ENCODE measurements at places on chromosomes 11 and 22.

GRCh38 chr11:78742430-78742829 is 167.8 kb upstream of the NARS2 start:
- peak; percentile 87 for DNase-seq

DNA sequence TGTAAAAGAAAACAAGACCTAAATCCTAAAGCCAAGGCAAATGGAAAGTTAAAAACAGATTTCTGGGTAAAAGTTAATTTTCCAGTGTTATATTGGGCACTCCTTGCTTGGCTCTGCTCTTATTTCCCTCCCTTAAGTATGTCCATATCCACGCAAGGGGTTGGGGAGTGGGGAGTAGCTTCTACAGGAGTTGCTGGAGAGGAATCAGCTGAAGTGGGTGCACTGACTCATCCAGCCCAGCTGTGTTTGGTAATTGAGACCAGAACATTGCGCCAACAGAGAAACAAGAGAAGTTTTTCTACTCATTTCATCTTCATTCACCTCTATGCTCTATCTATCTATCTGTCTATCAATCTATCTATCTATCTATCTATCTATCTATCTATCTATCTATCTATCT is 298.4 kb upstream of the PDGFD start:
- no peak for DNase-seq

DNA sequence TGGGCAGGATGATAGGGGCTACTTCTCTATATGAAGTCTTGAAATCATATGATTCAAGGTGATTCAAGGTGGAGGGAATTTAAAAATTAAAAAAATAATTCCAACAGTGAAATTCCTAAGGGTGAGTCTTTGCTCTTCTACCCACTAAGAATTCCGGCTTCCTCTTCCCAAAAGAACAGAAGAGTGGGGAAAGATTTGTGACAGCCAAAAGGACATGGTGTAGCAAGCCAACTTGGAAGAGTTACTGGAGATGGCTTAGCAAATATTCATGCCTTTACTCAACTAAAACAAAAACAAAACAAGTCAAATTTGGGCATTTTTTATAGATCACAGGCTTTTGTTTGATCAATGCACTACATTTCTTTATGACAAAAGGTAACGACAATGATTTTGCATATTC is 12.3 kb downstream of the ZBED5 start:
- DNase-seq, result no peak

DNA sequence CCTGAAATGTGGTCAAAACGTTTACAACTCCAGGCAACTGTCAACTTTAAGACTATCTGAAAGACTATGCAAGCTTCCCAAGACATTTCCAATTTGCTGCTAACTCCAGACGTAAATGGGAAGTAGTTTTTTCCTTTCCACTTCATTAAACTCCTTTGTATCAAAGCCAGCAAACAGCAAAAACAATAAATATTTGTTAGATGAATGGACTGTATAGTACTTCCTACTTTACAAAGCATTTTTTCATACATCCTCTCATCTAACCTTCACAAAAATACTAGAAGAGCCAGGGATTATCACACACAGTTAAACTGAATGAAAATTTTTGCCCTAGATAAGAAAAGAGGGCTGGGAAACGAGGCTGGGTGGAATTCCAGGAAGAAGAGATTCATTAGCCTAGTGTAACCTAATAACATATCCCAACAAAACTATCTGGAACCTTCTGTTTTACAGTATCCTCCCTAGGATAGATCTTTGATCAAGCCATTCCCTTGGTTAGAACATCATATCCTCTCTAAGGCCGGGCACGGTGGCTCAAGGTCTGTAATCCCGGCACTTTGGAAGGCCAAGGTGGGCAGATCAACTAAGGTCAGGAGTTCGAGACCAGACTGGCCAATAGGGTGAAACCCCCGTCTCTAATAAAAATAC is 10.4 kb downstream of the NUP98 start:
- no peak for DNase-seq

GRCh38 chr11:65887723-65888162 is 528 bp downstream of the FIBP start:
- DNase-seq, result no peak

DNA sequence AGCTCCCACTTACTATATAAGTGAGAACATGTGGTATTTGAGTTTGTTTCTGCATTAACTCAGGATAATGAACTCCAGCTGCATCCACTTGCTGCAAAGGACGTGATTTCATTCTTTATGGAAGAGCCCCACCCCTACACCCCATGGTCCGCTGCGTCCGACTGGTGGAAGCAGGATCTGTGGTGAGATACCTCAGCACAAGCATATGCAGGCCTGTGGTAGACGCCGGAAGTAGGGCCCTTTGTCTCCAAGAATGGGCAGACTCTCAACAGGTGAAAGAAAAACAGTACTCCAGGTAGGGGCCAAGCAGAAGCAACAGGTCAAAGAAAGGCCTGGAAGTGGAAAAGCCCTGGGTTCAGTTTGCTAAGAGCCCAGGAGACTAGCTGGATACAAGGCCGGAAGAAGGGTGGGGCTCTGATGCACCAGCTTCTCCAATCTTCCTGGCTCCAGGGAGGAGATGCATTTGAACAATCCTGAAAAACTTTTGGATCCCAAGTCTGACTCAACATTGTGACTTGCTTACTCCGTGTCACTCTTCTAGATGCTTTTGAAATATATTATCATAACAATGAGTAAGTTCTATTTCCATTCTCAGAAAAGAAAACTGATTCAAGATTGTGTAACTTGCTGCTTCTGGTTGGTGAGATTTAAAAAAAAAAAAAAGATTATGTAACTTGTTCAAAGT is 30.4 kb downstream of the NEAT1 start:
- DNase-seq, result no peak

DNA sequence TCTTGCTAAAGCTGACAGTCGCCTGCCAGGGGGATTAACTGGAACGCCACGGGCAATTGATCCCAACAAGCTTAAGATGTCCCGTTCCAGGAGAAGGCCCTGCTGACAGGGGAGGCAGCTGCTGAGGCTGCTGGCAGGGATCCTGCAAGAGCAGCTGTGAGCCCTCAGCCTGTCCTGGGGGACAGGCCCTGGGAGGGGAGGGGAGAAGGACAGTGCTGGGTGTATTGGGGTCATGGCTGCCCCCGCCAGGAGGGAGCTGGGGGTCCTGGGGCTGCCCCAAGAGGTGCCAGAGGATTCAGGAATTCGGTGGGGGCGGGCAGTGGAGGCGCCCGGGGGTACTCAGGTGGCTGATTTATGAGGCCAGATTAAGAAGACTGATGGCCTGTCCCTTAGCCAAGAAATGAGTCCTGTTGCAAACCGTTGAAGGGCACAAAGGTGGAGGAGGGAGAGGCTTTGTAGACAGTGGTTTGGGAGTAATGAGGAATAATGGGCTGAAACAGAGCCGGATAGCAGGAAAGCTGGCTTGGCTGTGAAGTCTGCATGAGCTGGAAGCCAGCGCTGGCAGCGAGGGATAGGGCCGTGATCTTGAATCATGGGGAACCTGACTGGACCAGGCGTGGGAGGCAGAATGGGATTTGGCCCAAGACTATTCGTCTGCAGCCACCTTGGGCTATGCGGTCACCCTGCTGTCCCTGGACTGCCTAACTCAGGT is 133.5 kb downstream of the CACNA1I start:
- DNase-seq, result peak; percentile 17

- peak; percentile 80 for DNase-seq
These were observed 12.2 kb upstream of the MFNG start for GRCh38 chr22:37498289-37498909.

DNA sequence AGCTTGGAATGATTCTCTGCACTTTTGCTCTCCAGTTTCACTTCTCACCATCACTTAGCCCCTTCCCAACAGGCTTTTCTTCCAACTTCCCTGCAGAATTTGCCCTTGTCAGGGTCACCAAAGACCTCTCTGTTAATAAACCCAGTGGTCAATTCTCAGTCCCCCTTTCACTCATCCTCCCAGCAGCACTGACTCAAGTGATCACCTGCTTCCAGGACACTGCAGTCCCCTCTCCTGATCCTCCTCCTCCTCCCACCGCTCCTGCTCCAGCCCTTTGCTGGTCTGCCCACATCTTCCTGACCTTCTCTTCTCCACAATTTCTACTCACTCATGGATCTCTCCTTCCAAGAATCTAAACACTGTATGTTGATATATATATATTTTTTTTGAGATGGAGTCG is 57.9 kb downstream of the SHISAL1 start:
- DNase-seq, result no peak

- no peak for DNase-seq
These were observed 39.7 kb upstream of the POU2AF2 start for GRCh38 chr11:111205632-111206385.

DNA sequence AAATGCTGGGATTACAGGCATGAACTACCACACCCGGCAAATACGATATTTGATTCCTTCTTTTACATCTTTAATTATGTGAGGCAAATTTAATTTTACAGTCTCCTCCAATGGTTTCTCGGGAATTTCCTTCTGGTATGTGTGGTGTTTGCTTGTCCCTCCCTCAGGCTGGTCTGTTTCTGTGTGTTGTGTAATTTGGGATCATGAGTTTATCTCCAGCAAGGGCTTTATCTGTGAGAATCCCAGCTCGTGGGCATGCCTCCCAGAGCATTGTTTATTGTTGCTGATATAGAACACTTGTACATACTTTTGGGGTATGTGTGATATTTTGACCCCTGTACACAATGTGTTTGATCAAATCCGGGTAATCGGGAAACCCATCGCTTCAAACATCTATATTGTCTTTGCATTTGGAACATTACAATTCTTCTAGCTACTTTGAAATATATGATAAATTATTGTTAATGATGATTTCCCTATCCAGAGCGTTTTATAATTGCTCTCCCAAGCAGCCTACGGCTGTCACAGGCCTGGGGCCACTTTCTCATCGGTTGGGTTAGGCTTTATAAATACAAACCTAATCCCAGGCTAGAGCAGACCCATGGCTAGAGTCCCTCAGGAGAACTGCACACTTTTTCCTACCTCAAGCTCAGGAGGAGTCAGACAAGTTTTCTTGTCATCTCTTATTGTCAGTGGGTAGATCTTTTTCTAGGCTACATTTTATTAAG is 15.0 kb upstream of the PRR5 start:
- no peak for DNase-seq

- no peak for DNase-seq
These were observed 76.9 kb upstream of the TOP3B start for GRCh38 chr22:22059291-22060002.

Measured in transverse colon (tissue), 4 donors.